ENCODE measurements at places on chromosomes 16 and 17.
A peak's percentile ranks its signal among the peaks of the same experiment; 100 is the strongest.

GRCh38 chr17:18261146-18261515 lies 669 bp downstream of the MIEF2 start:
- peak; percentile 89 for DNase-seq

- DNase-seq: no peak
Observed at GRCh38 chr16:85492295-85492864, 120.7 kb upstream of the GSE1 start.

DNA sequence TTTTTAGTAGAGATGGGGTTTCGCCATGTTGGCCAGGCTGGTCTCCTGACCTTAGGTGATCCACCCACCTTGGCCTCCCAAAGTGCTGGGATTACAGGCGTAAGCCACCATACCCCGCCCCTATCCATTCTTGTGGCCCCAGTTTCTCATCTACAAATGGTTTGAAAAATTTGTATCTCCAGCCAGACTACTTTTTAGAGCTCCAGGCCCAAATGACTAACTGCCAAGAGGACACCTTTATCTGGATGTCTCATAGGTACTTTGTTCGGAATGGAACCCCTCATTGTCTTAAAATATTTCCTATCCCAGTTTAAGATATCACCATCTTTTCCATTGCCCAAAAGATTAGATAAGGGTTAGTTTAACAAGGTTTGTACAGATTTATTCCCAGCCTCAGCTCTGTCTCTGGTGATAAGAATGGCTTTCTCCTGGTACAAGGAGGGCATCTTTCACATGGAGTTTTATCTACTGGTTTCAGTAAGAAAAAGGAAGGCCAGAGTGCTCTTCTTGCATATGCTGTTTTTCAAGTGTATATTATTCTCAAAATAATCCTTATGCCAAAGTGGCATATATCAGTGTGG lies 4.9 kb upstream of the CDC27 start:
- no peak for DNase-seq

GRCh38 chr17:69473841-69474831 lies 59.6 kb downstream of the MAP2K6 start:
- no peak for DNase-seq

DNA sequence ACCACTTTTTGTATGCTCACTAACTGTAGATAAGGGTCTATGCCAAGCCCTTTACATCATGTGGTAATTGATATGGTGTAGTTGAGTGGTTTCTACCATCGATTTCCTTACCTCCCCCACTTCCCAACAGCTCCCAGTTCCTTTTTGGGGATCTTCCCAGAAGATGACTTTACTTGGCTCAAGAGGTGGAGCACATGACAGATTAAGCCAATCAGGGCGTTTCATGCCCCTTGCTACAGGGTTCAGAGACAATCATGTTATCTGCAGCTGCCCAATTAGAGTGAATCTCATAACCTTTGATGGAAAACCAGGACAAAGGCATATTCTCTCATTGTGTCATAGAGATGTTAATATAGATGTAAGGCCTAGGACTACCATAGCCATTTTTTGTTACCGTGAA lies 16.2 kb upstream of the BMERB1 start:
- DNase-seq: no peak

GRCh38 chr16:71826533-71827017 lies 17.9 kb upstream of the AP1G1 start:
- DNase-seq: no peak

- peak; percentile 31 for DNase-seq
Observed at GRCh38 chr17:78563189-78564145, 13.7 kb downstream of the DNAH17 start.

GRCh38 chr16:65336160-65336559 lies 214.3 kb upstream of the CDH11 start:
- peak; percentile 81 for DNase-seq

DNA sequence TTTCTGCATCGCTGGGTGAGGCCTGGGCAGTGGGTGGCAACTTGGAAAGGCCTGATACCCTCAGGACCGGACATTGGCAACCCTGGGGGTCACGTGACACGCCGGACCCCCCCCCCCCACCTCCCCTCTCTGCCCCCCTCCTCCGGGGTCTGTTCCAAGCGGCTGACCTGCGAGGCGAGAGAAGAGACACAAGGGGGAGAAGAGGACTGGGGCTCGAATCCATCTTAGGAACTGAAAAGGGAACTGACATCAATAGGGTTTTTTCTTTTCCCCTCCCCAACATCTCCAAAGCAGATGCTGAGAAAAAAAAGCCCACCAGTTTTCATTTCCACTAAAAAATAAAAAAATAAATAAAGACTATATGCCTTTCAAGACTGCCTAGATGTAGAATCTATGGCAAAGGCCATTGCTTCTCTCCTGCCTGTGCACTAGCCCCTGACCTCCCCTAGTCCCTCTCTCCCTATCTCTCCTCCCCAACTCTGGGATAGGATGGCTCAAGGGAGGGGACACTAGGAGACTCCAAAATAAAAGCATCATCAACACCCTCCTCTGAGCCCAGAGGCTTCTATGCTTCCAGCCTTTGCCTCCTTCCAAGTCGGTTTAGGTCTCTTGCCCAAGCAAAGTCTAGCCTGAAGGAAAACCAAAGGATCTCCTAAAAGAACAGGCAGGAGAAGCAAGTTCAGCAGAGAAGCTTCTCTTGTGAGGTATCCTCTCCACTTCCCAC lies 7.7 kb upstream of the HOXB2 start:
- no peak for DNase-seq

DNA sequence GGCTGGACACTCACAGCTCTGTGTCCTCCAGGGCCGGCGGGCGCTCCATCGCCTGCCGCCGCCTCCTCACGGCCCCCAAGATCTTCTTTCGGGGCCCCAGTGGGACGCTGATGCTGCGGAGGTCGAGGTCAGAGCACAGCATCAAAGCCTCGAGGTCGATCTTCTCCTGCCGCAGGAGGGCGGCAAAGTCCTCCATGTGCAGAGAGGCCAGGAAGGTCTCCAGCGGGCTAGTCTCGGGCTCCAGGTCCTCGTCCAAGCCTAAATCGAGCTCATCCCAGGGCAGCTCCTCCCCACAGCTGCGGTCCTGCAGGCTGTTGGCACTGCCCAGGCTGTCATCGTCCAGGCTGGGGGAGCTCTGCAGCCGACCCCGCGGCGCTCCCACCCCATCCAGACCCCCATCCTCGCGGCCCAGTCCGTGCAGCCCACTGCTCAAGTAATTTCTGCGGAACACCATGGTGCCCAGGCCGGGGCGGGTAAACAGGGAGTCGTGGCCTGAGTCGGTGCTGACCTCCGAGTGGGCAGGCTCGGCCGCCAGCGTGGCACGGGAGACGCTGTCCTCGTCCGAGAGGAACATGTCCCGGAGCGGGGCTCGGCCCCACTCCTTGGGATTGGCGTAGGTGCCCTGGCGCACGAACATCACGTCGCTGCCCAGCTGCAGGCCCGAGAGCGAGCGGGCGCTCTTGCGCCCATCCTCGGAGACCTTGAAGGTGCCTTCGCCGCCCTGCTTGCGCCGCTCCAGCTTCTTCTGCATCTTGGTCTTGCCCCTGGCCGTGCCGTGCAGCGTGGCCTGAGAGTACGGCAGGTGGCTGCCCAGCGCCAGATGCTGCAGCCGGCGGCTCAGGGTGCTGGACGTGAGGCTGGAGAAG lies 3.4 kb downstream of the USH1G start:
- DNase-seq: peak; percentile 27

GRCh38 chr17:70369391-70369790 lies 200.1 kb downstream of the KCNJ2 start:
- peak; percentile 81 for DNase-seq

- DNase-seq: no peak
Observed at GRCh38 chr17:40187238-40187637, 10.0 kb downstream of the RAPGEFL1 start.

DNA sequence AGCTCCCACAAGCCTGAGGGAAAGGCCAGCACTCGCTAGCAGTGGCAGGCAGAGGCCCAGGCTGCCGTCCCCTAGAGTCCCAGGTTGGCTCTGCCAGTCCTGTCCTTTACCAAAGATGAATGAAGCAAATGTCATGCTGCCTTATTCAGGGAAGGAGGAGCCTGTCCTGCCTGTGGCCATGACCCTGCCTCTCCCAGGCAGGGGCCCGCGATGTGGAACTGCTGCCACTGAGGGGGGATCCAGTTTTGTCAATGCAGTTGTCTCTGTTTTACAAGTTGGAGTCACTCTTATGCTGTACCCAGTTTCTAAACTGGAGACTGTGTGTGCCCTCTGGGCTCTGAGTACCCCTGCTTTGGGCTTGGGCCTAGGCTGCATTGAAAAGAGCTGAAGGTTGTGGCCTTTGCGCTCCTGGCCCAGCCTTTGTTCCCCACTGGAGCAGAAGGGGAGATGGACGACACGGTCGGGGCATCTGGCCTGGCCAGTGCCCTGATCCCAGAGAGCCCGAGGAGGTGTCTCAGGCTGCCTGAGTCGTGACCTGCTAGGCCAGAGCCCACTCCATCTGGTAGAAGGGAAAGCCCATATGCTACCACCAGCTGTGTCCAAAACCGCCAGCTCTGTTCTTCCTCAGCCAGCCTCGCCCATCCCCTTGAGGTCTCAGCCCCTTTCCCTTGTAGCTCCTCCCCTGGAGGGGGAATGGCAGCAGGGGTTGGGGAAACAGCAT lies 5.5 kb downstream of the LIMD2 start:
- no peak for DNase-seq

- no peak for DNase-seq
Observed at GRCh38 chr17:74937064-74938051, 1.7 kb downstream of the OTOP3 start.

- no peak for DNase-seq
Observed at GRCh38 chr16:85190572-85190971, 78.3 kb upstream of the CIBAR2 start.

DNA sequence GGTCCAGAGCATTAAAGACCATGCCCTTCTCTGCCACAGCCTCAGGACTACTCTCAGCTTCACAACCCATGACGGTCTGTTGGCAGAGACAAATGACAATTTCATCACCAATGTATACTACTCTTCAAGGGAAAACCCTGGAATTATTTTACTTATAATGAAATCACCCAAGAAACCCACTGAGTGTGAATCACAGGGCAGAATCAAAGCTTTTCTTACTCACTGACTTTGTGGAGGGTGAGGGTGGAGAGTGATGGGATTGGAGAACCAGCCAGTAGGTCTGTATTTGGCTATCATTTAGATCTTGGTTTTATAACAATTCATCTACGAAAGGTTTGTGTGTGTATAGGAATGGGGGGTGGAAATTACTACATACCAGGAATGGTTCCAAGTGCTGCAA lies 442.6 kb downstream of the SHISA9 start:
- DNase-seq: peak; percentile 47

DNA sequence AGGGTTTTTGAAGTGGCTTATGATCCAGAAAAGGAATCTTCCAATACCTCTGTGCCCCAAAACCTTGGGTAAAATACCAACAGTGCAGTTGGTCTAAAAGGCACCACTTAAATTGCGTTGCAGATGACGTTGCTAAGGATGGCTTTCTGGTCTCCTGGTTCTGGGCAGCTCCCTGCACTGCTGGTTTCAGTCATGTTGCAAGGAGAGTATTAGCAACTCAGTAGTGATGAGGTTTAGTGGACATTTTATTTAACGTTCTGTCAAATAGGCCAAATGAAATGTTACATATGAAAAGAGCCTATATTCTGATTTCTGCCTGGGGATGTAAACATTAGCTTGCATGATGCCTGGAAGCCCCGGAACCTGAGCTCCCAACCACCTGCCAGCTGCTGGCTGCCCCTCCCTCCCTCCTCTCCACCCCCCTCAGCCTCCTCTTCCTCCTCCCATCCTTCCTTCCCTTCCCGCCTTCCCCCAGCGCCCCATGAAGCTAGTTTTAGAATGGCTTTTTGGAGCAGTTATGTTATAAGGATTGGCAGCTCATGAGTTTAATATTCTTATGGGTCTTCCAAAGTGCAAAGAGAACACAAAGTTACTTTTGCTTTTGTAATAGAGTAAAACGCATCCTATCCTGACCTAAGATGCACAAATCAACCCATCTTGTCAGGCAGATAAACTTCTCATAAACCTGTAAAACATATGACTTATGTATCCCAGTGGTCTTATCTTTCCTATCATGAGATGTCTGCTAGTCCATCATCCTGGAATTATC lies 20.7 kb downstream of the CD7 start:
- no peak for DNase-seq

- no peak for DNase-seq
Observed at GRCh38 chr16:60712144-60712543, 1324.1 kb downstream of the CDH8 start.

DNA sequence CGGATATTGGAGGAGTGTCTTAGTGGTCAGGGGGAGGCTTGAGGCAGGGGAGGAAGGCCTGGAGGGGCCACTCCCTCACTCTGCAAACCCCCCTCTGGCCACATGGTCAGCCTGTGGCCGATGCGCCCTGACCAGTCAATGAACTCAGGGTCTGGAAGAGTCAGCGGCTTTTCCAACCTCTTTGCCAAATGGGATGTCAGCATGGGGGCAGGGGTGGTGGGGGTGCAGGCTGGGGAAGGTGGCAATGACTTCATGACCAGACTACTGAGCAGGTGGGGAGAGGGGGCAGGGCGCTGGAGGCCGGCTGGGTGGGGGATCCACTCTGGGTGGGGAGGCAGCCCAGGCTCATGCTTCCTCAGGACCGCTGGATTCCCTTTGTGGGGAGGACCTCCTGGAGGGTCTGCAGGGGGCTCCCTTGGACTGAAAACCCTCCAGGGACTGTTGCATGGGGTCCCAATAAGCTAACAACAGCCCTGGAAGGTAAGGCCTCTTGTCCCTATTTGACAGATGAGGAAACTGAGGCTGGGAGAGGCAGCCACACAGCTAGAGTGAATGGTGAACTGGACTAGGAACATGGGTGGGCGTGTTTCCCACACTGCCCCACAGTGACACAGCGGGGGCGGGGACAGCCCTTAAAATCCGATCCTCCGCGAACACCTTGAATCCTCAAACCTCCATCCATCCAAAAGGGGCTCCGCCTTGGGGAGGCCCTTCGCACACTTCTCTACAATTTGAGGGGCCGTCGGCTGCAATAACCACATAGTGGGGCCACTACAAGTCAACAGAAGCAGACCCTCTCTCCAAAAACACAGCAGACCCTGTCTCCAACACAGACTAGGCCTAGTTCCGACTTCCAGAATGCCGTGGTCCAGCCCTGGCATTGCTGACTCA lies 81.0 kb upstream of the TOB1 start:
- DNase-seq: no peak

DNA sequence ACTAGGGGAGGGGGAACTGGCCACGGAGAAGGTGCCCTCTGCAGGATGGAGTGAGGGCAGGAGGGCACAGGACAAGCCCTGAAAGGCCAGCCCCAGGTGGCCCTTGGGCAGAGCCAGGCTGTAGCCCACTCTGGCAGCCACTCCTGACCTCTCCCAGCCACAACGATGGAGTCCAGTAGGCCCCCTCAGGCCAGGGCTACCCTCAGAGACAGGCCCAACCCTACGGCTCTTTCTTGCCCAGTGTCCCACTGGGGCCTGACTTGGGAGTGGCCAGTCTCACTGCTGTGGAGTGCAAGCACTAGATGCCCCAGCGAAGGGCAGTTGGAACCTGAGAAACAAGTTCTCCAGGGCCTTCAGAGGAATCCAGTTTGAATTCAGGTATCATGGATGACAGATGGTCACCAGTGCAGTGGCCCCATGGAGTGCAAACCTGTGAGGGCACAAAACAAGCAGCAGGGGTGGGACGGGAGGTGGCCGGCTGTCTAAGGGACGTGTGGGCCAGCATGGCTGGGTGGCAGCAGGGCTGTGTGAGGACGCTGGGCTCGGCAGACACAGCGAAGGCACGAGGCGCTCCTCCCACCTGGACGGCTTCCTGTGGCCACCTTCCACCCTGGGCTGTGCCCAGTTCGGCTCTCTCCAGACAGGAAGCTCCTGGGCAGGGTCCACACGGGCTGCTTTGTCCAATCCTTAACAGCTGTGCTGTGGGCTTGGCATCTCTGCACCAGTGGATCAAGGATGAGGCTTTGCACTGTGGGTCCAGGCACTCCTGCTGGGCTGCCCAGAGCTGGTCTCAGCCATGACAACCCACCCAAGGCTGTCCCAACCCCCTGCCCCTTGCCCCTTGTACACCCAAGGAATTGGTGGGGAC lies 72.1 kb downstream of the AMFR start:
- DNase-seq: no peak

Measured in M059J (cell line).